ENCODE measurements at places on chromosomes 1 and 21.

DNA sequence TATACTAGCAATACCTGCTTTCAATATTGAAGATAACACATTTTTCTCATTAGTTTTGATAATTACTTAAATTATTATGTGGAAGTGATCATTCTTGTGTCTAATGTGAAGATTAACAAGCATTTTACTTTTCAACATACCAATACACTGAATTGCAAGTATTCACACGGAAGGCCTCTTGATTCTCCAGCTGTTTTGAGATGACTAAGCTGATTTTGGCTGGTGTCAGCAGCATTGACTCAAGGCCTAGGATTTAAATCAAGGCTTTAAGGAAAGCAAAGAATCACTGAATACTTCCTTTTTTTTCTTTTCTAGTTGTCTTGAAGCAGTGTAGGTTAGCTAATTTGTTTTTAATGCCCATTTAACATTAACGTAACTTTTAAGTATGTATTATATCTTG is 373.7 kb downstream of the SRGAP2C start:
- no peak for DNase-seq

GRCh38 chr1:207669528-207670009 is 24.6 kb downstream of the CR1L start:
- DNase-seq: no peak

- no peak for DNase-seq
These were observed 76.1 kb downstream of the TMEM53 start for GRCh38 chr1:44598167-44598566.

DNA sequence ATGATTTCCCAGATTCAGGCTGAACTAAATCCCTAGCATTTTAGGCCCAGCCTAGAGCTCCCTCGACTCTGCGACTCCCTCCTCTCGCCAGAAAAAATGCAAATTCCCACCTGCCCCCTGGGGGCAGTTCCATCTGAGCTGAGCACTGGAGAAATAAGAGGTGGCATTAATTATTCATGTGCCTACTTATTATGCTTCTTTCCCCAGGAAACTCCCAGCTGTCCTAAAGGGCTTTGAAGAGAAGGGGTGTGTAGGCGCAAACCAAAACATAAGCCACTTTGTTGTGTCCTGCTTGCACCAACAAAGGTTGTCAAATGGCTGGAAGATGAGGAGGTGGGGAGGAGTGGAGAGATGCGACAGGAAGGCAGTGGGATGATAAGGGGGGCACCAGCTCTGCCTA is 41.4 kb upstream of the GOLT1A start:
- DNase-seq: no peak

DNA sequence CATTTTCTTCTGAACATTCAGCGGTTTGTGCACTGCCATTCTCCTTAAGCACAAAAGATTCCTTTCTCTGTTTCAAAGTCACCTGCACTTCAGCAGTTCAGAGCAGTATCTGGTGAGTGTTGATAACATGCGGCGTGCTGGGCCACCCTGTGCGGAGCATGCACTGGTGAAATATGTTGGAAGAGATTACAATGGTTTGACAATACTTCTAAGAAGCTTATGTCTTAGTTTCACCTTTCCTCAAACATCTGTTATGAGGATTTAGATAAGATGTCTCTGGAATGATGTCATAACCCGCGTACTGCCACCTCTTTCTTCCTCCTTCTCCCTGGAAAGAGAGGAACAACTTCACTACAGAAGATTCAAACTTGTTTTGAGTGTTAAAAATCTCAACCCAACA is 650.3 kb downstream of the AJAP1 start:
- DNase-seq: no peak

DNA sequence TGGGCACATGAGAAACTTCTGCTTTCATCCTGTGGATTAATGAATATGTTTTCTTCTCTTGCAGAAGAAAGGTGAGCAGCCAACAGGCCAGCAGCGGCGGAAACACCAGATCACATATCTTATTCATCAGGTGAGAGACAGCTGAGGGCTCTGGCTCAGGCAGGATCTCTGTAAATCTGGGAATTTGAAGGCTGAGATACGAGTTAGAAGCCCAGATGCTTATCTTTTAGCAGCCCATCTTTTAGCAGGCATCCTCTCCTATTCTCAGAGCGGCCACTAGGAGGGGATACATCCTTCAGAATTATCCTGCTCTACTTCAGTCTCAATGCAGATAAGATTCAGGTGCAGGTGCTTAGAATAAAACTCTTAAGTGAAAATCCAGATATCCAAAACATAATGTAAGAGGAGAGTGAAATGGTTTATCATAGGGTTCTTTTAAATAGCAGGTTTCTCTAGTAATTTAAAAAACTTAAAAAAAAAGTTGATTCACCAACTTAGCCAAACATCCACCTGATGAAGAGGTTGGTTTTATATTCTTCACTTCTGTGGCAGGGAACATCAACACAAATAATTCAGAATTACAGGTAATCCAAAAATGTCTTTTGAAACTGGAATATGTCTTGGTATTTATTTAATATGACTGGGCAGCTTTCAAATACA is 19.3 kb downstream of the SH2D2A start:
- peak; percentile 38 for DNase-seq

DNA sequence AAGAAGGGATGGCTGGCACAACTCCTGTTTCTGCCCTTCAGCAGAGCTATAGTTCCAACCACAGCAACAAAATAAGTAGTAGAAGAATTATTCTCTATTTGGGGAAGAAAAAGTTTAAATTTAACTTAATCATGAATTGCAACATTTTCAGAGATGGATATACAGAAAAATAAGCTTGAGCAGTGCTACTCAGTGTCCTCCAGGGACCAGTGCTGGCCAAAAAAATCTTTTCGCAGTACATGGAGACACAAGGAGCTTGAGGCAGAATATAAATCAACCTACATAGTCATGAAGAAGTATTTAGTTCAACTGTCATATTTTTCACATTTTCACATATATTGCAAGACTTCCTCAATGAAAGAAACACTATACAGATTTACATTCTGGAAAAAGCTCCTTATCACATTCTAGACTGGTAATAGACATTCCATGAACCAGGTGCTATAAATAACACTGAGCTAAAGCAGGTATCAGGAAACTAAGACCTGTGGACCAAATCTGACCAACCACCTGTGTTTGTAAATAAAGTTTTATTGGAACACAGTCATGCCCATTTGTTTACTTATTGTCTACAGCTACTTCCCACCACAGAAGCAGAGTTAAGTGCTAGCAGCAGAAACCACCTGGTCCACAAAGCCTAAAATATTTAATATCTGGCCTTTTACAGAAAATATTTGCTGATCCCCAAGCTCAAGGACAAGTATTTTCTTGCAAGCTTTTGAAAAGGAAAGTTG is 101.9 kb downstream of the RGS21 start:
- no peak for DNase-seq

GRCh38 chr1:233523047-233523446 is 90.9 kb upstream of the KCNK1 start:
- no peak for DNase-seq

DNA sequence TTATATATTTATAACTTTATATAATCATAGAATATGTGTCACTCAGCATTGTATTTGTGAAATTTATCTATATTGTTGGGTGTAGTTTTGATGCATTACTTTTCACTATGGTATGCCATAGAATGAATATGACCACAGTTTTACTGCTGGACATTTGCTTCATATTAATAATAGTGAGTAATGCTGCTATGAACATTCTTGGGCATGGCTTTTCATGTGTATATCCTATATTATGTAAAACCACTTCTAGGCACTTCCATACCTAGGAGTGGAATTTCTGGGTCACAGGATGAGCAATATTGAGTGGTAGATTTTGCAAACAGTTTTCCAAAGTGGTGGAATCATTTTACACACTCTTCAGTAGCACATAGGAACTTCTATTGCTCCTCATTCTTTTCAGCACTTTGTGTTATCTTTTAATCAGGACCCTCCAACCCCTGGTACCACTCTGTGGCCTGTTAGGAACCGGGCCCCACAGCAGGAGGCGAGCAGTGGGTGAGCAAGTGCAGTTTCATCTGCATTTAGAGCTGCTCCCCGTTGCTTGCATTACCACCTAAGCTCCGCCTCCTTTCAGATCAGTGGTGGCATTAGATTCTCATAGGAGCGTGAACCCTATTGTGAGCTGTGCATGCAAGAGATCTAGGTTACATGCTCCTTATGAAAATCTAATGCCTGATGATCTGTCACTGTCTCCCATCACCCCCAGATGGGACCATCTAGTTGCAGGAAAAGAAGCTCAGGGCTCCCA is 56.0 kb upstream of the CNIH3 start:
- no peak for DNase-seq
